ENCODE measurements at places on chromosomes 16 and 17. TPM values are rescaled to one million over a fixed set of nuclear protein-coding genes. Genes with fewer than 3 reads are reported as not detected.

DNA sequence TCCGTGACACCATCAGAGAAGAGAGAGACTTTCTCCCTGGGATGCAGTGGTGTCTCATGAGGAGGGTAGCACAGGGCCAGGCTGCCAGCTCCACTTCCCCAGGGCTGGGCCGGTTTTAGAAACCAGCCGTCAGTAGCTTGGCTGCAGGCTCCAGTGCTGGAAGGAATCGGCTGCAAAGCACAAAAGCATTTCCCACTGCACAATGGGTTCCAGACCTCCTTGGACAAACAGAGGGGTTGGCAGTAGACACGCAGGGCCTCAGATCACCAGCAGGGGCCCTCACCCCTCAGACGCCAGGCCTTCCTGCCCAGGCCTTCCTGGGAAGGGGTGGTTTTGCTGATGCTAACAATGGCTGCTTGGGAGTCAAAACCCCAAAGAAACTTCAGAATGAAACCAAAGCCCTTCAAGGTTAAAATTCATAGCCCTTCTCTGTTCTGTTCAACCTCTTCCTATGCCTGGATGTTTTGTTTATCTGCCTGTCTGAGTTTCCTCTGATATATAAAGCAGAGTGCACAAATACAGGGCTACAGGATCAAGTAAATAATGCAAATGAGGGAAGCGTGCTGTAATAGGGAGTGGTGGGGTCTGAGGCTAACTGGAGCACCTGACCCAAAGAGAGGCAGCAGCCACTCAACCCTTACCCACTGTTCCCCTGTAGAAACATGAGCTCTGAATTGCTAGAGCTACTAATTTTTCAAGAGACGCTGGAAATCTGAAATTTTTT lies 26.2 kb downstream of the TEKT5 start:
- peak; percentile 21 for DNase-seq

- DNase-seq, result no peak
Observed at GRCh38 chr16:11977376-11978041, 975 bp downstream of the SNX29 start.

- no peak for DNase-seq
Observed at GRCh38 chr17:44212507-44213402, 6.7 kb downstream of the UBTF start.

GRCh38 chr17:48993951-48994350 lies 3.2 kb upstream of the IGF2BP1 start:
- no peak for DNase-seq

SCGB1C2 gene
- not detected for total RNA-seq

FOXF1 gene
- 8.2 TPM for total RNA-seq

Measured in NCI-H460 (cell line).